ENCODE measurements at places on chromosomes 7 and 10.

DNA sequence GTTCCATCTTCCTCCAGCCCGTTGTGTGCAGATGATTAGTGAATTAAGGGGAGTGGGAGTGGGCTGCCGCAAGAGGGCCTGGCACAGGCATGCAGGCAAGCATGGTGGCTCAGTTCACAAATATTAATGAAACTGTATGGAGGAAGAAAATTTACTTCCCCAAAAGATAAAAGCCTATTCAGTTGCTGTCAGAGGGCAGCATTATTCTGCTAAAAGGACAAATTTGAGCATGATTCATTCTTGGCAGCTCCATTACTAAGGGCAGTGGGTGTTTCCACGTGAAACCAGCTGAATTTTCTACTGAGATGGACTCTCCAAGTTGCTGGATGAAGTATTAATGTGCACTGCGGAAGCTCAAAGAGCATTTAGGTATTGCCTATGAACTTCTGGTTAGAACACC, 90.9 kb upstream of the WDR11 start:
- no peak for DNase-seq

DNA sequence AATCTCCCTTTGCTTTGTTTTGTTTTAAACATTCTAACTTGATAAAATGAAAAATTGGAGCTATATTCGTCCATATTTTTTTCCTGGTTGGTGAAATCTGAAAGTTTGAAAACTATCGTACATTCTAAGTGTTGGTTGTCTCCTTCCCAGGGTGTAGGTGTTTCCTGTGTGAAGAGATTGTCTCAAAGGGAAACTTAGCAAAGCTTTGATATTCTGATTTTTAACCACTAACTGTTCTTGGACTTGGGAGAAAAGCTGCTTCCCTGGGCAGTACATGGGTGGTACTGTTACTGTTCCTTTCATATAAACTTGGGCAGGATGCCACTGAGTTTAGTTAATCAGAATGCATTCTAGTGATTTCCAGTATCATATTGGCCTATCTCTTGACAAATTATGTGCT, 253.5 kb upstream of the LRGUK start:
- DNase-seq: no peak

- DNase-seq: no peak
These were observed 285.8 kb downstream of the BMPER start for GRCh38 chr7:34191162-34191561.

DNA sequence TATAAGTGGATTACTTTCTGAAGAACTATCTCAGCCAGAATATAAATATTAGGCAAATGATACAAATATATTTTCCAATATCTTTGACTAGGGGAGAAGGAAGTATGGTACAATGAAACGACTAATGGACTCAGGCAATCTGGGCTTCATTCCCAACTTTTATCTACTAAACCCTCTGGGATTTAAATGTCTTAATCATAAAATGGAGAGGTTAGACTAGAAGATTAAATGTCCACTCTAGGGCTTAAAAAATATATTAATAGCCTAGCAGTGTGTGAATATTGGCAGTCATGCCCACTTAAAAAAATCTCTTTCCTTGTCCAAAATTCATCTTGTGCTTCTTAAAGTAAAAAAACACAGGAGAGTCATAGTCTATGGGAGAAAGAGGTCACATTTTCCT, 98.3 kb downstream of the CTTNBP2 start:
- DNase-seq: no peak

- DNase-seq: peak; percentile 24
These were observed 988.6 kb downstream of the SORCS1 start for GRCh38 chr10:106175760-106176377.
